MM.1S (cell line): ENCODE measurements at places on chromosomes 5 and 9.

DNA sequence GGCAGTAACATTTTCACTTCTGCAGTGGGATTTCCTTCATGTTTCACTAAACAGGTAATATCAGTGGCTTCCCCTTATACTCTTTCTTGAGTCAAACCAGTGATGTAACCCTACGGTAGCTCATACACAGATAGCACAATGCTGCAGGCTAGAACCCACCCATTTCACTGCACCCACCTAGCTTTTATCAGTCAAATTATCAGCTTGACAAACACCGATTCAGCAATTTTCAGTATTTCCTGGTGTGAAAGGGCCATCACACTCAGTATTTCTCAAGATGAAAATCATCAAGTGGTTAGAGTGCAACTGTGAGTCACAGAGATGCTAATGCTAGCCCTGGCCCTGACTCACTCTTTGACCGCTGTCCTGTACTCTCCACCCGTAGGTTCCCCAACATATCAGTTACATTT, 242.3 kb upstream of the PTGER4 start:
- H3K27me3 ChIP-seq, result no peaks in the 10 kb centered on the region
- DNase-seq, result no peak
- H3K27ac ChIP-seq, result no peak overlapping the region
- no peak overlapping the region for H3K4me3 ChIP-seq
- peaks cover 18% of the 10 kb centered on the region for H3K4me1 ChIP-seq

GRCh38 chr5:35186749-35187148, 43.5 kb downstream of the PRLR start:
- H3K27ac ChIP-seq, result no peak overlapping the region
- H3K36me3 ChIP-seq, result no peaks in the 10 kb centered on the region
- H3K27me3 ChIP-seq, result no peaks in the 10 kb centered on the region
- no peaks in the 10 kb centered on the region for H3K4me1 ChIP-seq

- H3K36me3 ChIP-seq, result no peaks in the 10 kb centered on the region
- no peak overlapping the region for H3K27ac ChIP-seq
- DNase-seq, result no peak
Measured at GRCh38 chr5:148855249-148856008, 29.0 kb downstream of the ADRB2 start.

- no peaks in the 10 kb centered on the region for H3K27me3 ChIP-seq
- no peak for DNase-seq
- H3K36me3 ChIP-seq, result no peaks in the 10 kb centered on the region
- no peak overlapping the region for H3K27ac ChIP-seq
Measured at GRCh38 chr5:11679676-11680075, 224.6 kb downstream of the CTNND2 start.

GRCh38 chr5:99775189-99775588, 760.0 kb upstream of the FAM174A start:
- no peak for DNase-seq
- no peak overlapping the region for H3K27ac ChIP-seq
- H3K27me3 ChIP-seq, result no peaks in the 10 kb centered on the region
- no peaks in the 10 kb centered on the region for H3K4me1 ChIP-seq
- H3K36me3 ChIP-seq, result no peaks in the 10 kb centered on the region
- H3K4me3 ChIP-seq, result no peak overlapping the region

GRCh38 chr5:32949286-32949970, 238.3 kb downstream of the NPR3 start:
- H3K4me1 ChIP-seq, result no peaks in the 10 kb centered on the region
- no peak for DNase-seq
- H3K27me3 ChIP-seq, result no peaks in the 10 kb centered on the region
- no peak overlapping the region for H3K27ac ChIP-seq
- H3K4me3 ChIP-seq, result no peak overlapping the region
- no peaks in the 10 kb centered on the region for H3K36me3 ChIP-seq

- H3K27ac ChIP-seq, result no peak overlapping the region
- no peaks in the 10 kb centered on the region for H3K36me3 ChIP-seq
- no peak overlapping the region for H3K4me3 ChIP-seq
- no peaks in the 10 kb centered on the region for H3K27me3 ChIP-seq
Measured at GRCh38 chr9:98228392-98229089, 26.9 kb downstream of the TBC1D2 start.

DNA sequence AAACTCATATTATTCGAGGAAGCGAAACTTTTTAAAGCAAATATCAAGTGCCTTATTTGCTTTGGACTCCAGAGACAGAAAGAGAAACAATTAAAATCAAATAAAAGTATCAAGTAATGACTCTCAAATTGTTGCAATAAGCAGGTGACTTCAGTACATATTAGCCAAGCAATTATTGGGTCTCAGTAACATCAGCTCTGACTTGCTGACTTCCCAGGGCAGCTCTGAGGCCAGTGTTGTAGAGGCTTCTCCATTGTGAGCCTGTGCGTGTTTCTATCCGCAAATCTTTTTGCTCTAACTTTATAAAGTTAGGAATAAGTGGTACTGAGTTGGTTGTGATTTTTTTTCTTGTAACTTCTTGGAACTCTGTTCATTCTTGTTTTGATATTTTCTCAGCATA, 186.8 kb upstream of the PRLR start:
- no peak overlapping the region for H3K27ac ChIP-seq
- no peak for DNase-seq
- no peaks in the 10 kb centered on the region for H3K27me3 ChIP-seq
- H3K4me3 ChIP-seq, result no peak overlapping the region
- no peaks in the 10 kb centered on the region for H3K36me3 ChIP-seq
